ENCODE measurements at places on chromosomes 12 and 14.

GRCh38 chr14:104137297-104138097 lies 890 bp upstream of the KIF26A start:
- DNase-seq: peak; percentile 38

GRCh38 chr12:76450690-76451089 lies 102.5 kb upstream of the BBS10 start:
- no peak for DNase-seq

DNA sequence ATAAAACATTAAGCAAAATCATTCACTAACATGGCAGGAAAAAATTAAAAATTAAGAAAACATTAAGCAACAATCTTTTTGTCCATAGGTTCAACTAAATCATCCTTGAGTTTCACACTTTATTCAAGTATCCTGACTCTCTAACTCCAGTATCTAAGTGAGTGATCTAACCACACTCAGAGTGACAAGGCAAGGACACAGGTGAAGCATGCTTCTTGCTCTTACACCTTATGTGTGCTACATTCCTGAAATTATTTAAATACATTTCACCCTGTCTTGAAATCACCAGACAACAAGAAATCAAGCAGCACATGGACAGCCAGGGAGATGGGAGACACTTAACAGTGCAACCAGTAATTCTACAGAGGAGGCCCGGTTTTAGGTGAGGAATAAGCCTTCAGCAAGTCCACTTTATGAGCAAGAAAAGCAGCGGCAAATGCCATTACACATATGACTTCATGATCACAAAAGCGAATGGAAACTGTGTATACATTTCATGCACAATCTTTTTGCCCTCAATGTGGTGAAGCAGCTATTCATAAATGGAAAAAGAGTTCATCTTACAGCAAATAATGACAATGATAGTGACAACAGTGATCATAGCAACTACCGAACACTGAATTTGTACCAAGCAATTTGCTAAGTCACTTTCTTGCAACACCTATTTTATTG lies 37.4 kb downstream of the PHLDA1 start:
- no peak for DNase-seq

DNA sequence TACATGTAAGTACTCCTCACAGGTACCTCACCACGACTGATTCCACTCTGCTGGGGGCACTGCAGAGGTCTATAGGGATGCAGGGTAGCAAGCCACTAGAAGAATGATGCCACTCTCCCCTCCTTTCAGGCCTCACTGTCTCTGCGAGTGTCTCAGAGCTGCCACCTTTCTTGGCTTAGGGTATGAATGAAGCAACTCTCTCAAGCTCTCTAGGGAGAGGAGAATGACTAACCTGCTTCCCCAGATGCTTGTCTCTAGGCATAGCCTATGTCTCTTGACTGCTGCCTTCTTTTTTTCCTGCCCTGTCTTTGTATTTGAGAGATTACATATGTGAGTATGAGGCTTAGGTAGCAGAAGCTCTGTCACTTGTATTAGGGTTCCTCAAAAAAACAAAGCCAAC lies 566.5 kb upstream of the ATP2B1 start:
- no peak for DNase-seq

- no peak for DNase-seq
Observed at GRCh38 chr14:61690039-61690438, 5.3 kb upstream of the HIF1A start.

DNA sequence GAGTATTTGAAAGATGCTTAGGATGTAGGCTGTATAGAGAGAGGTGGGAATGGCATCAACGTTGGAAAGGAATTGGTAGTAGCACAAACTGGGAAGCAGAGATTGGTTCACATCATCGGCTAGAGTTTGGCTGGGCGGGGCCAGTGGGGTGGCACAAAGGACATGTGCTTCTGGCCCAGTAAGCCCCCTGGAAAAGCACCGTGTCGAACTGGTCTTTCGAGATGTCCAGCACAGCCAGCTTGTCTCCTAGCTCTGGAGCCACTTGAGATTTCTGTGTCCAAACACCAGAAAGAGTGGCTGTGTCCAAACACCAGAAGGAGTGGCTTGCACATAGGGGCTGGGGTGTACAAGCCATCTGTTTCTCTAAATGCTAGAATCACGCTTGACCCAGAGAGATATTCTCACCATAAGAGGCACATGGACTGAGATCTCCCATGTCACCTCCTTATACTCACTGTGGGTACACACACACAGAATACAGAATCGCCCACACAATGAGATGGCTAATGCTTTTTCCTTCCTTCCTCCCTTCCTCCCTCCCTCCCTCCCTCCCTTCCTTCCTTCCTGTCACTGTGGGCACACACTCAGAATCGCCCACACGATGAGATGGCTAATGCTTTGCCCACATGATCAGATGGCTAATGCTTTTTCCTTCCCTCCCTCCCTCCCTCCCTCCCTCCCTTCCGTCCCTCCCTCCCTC lies 41.8 kb upstream of the KCNK13 start:
- no peak for DNase-seq

DNA sequence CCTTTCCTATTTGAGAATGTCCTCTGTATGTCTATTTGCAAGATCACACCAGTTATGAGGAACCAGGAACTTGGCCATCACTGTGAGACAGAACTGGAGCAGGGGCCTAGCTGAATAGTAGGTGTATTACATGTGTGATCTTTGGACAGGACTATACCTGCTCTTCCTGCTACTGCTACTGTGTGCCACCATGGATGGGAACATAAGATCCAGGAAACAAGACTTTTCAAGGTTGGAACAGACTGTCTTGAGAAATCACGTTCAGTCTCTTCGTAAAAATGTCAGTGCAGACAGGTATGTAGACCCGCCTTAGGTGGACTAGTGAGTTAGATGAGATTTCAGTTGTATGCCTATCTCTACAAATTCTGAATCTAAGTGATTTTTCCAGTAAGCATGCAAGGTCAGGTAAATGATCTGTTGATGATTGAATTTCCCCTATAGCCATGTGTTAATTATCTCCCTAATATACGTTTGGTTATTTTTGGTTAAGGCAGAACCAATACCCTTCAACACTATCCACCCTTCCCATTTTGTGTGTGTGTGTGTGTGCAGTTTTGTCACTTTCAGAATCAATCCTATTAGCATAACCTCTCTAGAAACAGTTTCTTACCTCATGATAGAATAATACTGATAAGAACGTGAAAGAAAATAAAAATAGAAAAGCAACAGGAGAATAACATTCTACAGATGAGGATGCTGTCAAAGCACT lies 7.1 kb downstream of the A2M start:
- no peak for DNase-seq

GRCh38 chr12:18965203-18965602 lies 164.3 kb upstream of the PLEKHA5 start:
- no peak for DNase-seq

DNA sequence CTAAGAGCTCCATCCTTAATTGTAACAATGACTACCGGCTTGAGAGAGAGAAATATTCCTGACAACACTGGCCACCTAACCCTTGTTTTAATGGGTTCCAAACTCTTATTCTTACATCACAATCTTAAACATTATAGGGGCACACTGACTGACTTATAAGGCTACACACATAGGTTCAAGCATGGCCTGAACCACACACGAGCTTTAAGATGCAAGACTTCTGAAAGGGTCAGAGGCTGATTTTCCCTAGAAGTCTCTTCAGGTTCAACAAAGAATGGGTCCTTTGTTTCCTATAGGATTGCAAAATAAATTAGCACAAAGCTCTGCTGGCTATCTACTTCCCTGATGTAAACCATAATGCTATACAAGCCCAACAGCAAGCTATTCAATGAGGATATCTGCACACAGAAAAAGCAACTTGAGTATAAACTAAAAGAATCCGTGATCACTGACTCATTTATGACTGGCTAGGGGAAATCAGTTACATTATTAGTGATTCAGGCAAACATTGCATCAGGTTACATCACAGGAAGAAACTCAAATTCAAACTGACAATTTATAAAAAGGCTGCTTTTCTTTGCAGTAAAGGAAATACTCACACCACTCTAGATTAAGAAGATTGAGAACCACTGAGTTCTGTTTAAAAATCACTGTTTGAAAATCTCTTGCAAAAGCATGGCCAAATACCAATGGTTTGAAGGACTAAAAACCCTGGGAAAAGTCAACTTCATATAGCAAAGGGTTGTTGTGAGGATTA lies 8.5 kb downstream of the BTG1 start:
- no peak for DNase-seq

DNA sequence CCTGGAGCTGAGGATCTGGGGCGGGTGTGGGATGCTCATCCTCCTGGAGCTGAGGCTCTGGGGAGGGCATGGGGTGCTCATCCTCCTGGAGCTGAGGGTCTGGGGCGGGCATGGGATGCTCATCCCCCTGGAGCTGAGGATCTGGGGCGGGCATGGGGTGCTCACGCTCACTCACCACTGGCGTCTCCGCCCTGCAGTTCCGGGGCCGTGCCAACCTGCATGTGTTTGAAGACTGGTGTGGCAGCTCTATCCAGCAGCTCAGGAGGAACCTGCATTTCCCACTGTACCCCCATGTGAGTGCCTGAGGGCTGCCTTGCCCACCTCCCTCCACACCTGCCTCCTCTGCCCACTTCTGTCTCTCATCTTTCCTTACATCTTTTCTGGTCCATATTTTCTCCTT lies 84.4 kb downstream of the B4GALNT3 start:
- no peak for DNase-seq

DNA sequence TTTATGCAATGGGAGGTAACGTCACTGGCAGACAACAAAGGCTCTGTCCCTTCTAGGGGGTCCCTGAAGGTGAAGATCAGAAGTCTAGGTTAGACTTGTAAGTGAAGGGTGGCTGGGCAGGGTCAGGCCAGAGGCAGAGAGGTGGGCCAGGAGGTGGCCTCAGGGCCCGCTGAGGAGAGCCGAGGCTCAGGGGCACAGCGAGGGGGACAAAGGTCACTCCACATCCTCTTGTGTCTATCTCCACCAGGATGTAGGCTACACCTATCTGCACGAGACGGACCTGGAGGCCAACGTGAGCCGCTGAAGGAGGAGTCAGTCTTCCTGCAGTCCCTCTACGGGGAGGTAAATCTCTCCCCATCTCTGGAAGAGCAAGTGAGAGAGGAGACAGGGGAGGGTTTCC lies 20.3 kb downstream of the KRT85 start:
- no peak for DNase-seq

Measured in effector CD4-positive, alpha-beta T cell (primary cell).